ENCODE measurements at places on chromosomes 12 and 14. TPM values are rescaled to one million over a fixed set of nuclear protein-coding genes. Genes with fewer than 3 reads are reported as not detected.

Gene PPP4R4
- 40.6 TPM for total RNA-seq

Gene CPNE6
- 76.1 TPM for total RNA-seq

Gene RTN1
- total RNA-seq: 616 TPM

Gene TGFB3
- 37.5 TPM for total RNA-seq

Gene KRT71
- not detected for total RNA-seq

Gene GYS2
- not detected for total RNA-seq

Gene BTBD7
- 62.6 TPM for total RNA-seq

Gene PMEL
- not detected for total RNA-seq

Gene REM2
- total RNA-seq: 1.5 TPM

Gene TMEM132C
- 14.4 TPM for total RNA-seq

Gene CCDC85C
- total RNA-seq: 30.4 TPM

Gene NXPH4
- total RNA-seq: 3.8 TPM

Gene ARID2
- total RNA-seq: 34.1 TPM

Gene MBD6
- 54.5 TPM for total RNA-seq

Gene FOXM1
- total RNA-seq: 1.4 TPM

Gene RPGRIP1
- total RNA-seq: not detected

Gene PCED1B
- total RNA-seq: 1.6 TPM

Gene DCAF4
- 14.5 TPM for total RNA-seq

Gene ASB2
- 8.5 TPM for total RNA-seq

Gene GUCY2C
- 0.59 TPM for total RNA-seq

Gene LRP1
- total RNA-seq: 261 TPM

Gene TAS2R7
- total RNA-seq: 0.43 TPM

Gene SLC17A8
- 2.4 TPM for total RNA-seq

Gene LMNTD1
- total RNA-seq: 4.7 TPM

Gene FAM90A1
- 0.63 TPM for total RNA-seq

Measured in dorsolateral prefrontal cortex (tissue), 122 donors.